ENCODE measurements at places on chromosomes 2 and 18.

DNA sequence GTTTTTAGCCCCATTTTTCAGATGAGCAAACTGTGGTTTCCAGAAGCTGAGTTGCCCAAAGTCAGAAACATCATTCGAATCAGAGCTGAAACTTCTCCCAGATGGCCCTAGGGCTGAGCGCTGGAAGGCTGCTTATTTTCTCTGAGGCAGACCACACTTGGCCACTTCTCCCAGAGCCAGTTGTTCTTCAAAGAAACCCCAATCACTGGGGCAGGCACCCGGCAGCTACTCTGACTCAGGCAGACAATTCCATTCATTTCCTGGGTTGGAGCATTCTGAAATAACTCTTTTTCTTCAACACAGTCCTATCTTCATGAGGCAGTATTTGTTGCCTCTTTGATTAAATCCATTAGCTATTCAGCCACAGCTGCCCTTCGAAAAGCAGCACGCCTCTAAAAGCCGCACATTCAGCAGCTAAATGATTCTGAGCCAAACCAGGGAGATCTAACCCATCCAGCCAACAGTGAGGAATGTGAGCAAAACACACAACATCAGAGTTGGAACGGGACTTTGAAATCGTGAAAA, 40.9 kb downstream of the LRATD1 start:
- DNase-seq, result no peak

DNA sequence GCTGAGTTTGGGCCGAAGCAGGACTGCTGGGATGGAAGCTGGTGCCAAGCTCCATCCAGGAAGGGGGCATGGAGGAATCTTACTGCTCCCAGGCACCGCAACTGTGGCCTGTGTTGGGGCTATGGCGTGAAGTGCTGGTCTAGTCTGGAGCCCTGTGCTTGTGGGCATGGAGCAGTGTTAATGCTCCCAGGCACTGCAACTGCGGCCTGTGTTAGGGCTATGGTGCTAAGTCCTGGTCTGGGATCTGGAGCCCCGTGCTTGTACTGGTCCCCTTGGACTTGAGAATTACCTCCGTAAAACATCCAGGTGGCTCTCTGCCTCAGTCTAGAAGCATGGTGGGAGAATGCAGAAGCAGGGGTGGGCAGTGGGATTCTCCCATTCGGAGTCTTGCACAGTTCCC, 1379.4 kb upstream of the ACVR2A start:
- no peak for DNase-seq

DNA sequence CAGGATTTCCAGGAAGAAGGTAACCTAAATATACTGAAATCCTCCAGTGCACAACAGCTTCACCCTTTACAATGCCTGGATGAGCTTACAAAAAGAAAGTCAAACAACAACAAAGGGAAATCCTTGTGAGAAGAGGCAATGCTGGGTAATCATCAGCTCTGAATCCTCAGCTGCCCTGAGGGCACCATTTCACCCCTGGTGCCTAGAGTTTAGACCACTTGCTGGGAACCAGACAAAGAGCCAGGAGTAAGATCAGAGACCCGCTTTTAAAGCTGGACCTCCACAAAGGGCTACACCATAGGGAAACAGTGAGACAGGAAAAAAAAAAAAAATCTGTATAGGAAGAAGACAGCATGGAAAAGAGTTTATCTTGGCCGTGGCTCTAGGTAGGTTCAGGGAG, 97.0 kb downstream of the FOXI3 start:
- no peak for DNase-seq

- DNase-seq, result no peak
These were observed 60.8 kb downstream of the DNER start for GRCh38 chr2:229653531-229653930.

- no peak for DNase-seq
These were observed 49.2 kb upstream of the UGP2 start for GRCh38 chr2:63792530-63792929.

DNA sequence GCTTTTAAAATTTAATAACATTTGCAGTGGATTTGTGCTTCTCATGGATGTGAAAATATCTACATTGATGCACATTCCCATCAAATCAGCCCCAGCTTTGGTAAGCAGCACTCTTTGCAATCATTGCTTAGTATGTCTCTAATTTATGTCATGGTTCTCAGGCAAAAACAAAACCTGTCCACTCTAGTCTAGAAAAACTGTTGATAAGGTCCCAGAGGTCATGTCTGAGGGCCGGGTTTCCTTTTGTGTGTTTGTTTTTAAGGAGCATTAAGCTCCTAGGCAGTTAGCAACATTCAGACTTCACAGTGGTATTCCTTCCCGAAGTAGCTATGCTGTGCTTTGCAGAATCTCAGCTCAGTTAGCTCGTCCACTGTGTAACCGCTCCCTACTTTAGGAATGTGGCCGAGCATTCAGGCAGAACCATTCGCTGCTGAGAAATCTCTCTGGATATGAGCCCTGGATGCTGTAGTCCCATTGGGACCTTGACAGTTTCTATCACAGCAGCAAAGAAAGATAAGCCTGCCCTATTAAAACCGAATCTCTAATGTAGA, 4.0 kb downstream of the DIPK1C start:
- DNase-seq, result no peak

- no peak for DNase-seq
These were observed 108.1 kb downstream of the MARCO start for GRCh38 chr2:119049968-119050704.

- DNase-seq, result no peak
These were observed 104.8 kb downstream of the COLEC12 start for GRCh38 chr18:395456-396250.

DNA sequence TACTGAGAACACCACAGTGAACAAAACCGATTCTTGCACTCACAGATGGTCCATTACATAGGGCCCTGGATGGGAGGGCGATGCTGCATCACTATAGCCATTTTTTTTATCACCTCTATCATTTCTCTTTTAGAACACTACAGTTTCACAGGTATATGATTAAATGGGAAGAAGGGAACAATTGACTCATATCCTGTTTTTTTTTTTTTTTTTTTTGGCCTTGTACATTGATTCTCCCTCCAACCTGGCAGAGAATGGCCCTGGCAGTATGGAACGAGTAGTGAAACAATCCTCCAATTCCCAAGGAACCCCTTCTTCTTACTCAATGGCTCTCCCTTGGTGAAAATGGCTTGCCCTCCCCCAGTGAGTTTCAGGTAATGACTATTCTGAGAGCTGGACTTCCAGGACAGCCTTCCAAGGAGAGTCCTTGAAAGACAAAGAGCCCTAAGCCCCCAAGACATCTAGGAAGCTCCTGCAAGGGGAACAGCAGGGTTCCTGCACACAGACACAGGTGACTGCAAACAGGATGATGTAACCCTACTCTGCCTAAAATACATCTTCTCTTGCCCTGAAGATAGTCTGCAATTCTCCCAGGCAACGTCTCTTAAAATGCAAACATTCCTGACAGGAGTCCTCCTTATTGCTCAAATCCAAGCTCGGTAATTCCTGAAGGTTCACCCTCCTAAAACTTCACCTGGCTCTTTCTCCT, 405.4 kb downstream of the SETBP1 start:
- DNase-seq, result no peak

GRCh38 chr18:3919396-3920061, 469.6 kb downstream of the TGIF1 start:
- no peak for DNase-seq

DNA sequence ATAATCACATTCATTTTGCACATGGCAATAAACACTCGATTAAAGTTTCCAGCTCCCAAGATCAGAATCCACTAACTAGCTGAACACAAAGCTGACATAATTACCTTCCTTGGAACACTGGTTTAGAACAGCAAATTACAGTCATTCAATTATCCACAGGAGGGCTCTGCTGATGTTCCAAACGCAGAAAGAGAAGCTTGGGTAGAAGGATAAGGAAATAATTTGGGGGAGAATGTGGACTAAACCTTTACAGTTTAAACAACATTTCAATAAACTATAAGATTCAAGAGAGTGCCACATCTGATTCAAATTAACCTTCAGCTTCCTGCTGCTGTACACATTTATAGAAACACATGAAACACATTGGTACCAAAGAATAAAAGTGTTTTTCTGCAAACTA, 67.8 kb upstream of the ARL4C start:
- DNase-seq, result no peak

DNA sequence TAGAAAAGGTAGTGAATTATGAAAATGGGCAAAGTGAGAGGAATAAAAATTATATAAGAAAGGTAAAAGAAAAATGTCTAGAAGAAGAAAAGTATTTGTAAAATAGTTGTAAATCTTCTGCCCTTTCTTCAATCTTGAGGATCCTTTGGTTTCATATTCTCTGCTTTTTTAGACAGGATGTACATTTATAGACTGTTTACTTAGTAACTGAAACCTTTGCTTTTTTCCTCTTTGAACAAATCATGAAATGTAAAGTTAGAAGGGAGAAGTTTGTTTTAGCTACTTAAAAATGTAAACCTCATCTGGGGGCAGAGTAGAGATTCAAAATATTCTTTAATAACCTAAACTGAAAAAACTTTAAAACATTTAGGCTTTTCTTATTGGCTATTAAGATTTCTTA, 150.4 kb upstream of the ITGA4 start:
- no peak for DNase-seq

DNA sequence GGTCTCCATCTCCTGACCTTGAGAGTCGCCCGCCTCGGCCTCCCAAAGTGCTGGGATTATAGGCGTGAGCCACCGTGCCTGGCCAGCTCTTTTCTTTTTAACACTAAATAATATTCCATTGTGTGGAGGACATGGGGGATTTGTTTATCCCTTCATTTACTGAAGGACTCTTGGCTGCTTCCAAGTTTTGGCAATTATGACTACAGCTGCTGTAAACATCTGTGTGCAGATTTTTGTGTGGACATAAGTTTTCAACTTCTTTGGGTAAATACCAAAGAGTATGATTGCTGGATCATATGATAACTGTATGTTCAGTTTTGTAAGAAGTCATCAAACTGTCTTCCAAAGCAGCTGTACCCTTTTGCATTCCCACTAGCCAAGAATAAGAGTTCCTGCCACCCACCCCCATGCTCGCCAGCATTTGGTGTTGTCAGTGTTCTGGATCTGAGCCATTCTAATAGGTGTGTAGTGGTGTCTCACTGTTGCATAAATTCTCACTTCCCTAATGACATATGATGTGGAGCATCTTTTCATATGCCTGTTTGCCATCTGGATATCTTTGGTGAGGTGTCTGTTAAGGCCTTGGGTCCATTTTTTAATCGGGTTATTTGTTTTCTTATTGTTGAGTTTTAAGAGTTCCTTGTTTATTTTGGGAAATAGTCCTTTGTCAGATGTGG, 52.2 kb downstream of the TNFRSF11A start:
- no peak for DNase-seq

DNA sequence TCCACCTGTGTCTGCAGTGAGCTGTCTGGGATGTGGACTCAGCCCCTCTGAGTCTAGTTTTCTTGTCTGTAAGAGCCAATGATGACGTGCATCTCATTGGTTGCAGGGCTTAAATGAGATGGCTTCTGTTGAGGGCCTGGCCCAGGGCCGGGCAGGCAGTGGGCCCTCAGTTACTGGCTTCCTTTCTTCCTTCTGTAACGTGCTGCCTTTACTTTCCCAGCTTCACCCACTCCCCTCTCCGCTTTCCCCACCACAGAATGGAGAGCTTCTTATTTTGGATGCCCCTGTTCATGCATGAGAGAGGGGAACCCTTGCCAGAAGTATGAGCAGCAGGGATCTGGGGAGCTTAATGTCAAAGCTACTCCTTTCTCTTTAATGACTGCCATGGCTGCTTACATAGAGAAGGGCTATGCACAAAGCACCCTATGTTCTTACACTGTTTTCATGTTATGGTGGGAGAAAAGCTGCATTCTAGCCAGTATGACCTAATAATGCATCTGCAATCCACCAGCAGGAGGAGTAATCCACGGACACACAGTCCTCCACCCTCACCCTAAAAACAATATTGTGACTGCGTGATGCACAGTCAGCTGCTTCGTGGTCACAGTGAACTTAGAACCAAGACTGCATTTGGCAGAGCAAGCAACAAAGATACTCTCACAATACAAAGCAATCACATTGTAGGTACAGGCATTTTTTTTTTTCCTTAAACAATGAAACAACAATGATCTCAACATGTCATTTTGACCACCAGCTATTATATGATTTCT, 37.2 kb downstream of the CREG2 start:
- no peak for DNase-seq

GRCh38 chr18:50097702-50098101, 97.2 kb downstream of the MYO5B start:
- DNase-seq, result no peak

GRCh38 chr2:205967391-205968075, 118.4 kb downstream of the INO80D start:
- DNase-seq, result no peak

DNA sequence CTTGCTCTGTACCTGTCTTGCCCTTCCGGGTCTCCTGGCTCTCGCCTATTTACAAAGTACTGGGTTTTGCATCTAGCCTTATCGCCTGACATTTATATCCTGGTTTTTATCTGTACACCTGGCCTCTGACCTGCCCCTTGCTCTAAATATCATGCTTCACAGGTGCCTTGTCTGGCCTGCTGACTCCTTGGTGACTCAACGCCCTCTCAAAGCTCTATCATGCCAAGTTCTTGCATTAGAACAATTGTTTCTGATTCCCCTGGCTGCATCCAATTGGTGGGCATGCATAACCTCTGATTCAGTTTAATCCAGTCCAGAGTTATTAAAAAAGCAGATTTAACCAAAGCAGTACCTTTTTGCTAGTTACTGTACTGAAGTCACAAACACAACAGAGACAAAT, 113.9 kb upstream of the CCDC68 start:
- no peak for DNase-seq

- DNase-seq, result no peak
These were observed 91.4 kb upstream of the AQP4 start for GRCh38 chr18:26956863-26957262.

DNA sequence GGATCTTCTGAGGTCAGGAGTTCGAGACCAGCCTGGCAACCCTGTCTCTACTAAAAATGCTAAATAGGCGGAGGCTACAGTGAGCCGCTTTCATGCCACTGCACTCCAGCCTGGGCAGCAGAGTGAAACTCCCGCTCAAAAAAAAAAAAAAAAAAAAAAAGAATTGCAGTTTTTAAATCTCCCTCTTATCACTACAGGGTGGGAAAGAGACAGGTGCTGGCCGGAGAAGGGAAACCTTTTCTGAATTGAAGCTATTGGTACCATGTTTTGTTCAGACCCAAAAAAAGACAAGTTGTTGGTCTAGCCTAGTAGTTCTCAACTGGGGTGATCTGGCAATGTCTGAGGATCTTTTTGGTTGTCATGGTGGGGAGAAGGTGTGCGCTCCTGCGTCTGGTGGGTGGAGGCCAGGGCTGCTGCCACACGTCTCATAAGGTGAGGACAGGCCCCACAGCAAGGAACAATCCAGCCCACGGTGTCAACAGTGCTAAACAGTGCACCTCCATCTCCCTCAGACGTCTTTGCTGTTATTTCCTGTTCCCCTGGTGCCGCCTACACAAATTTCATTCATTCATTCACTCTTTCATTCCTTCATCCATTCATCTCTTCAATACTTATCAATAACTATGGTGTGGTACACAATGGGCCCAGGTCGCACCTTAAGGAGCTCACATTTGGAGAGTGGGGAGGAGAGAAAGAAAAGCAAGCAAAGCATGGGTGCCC, 28.8 kb upstream of the ODC1 start:
- peak; percentile 2 for DNase-seq

DNA sequence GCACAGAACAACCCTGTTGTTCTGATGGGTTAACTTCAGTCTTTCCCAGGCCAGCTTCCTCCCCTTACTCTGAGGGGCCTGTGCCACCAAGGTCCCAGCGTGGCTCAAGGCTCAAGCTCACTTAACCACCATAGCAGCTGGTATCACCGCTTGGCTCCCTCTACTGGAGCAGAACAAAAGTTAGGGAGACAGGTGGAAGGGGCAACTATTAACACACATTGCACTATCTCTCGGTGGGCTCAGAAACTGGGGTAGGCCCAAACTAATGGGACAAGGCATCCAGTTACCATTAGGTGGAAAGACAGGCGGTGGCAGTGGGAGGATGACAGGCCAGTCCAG, 88.7 kb upstream of the ATL2 start:
- no peak for DNase-seq

GRCh38 chr2:167544602-167545001, 656.3 kb downstream of the XIRP2 start:
- no peak for DNase-seq

Data from stimulated activated naive CD4-positive, alpha-beta T cell (primary cell).